ENCODE measurements at places on chromosomes 3 and 15.

GRCh38 chr3:152615681-152616080, 219.2 kb upstream of the P2RY1 start:
- DNase-seq, result no peak
- H3K36me3 ChIP-seq, result no peaks in the 10 kb centered on the region
- no peaks in the 10 kb centered on the region for H3K27me3 ChIP-seq

GRCh38 chr3:184491011-184491576, 70.5 kb upstream of the EPHB3 start:
- peaks cover 7% of the 10 kb centered on the region for H3K4me1 ChIP-seq
- H3K27me3 ChIP-seq, result peaks cover 54% of the 10 kb centered on the region
- H3K36me3 ChIP-seq, result peaks cover 3% of the 10 kb centered on the region
- H3K27ac ChIP-seq, result no peak overlapping the region
- DNase-seq, result no peak

DNA sequence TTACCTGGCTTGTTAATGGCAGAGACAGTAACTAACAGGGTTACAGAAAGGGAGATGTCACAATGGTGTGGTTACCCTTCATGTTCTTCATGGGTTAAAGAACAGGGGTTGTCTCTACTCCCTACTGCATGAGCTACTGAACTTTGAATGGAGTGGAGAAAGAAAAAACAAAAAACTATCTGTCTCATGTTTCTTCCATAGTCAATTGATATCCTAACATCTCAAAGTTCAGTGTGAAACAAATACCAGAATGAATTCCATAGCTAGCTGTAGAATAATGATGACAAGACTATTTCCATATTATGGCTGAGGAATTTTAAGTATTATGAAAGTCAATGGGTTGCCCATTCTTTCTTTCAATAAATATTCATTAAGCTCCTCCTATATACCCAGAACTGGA, 161.3 kb upstream of the LPP start:
- H3K4me3 ChIP-seq, result no peak overlapping the region
- DNase-seq, result no peak
- peaks cover 3% of the 10 kb centered on the region for H3K36me3 ChIP-seq
- no peaks in the 10 kb centered on the region for H3K27me3 ChIP-seq

DNA sequence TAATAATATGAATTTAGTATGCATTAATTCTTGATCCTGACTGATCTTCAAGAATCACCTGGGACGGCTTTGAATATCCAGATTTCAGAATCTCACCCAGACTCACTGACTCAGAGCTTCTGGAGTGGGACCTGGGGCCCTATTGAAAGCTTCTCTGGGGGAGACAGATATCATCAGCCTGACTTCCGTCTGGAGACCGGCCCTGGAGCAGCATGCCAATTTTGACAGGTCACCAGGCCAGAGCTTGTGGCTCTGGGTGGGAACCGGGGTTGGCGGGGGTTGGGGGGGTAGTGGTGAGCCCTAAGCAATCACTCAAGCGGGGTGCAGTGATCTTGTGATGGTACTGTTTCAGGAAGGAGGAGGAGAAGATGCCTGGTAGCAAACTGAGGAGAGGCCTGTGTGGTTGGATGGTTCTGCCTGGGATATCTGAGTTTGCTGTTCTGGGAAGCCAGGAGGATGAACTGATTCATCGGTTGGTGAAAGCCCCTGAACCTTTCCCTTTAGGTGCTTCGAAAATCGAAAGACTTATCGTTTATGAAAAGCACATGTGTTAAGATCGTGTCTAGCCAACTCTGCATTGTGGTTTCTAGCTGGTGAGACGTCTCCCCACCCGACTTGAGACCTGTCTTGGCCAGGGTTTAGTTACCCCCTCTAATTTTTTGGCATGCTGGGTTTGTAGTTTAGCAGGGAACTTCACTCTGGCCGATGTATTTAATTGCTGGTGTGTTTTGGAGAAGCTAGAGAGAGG, 263.9 kb upstream of the C2CD4B start:
- H3K27ac ChIP-seq, result no peak overlapping the region
- H3K4me3 ChIP-seq, result no peak overlapping the region
- no peak for DNase-seq
- no peaks in the 10 kb centered on the region for H3K4me1 ChIP-seq

GRCh38 chr15:90883976-90884718, at the start of gene FES:
TSS of gene FES (plus strand) at chr15:90884504. CDS start at chr15:90885046, 542 bp downstream.
- H3K4me1 ChIP-seq, result peaks cover 17% of the 10 kb centered on the region
- no peak within 1 kb of the TSS for H3K27ac ChIP-seq
- DNase-seq, result no peak

DNA sequence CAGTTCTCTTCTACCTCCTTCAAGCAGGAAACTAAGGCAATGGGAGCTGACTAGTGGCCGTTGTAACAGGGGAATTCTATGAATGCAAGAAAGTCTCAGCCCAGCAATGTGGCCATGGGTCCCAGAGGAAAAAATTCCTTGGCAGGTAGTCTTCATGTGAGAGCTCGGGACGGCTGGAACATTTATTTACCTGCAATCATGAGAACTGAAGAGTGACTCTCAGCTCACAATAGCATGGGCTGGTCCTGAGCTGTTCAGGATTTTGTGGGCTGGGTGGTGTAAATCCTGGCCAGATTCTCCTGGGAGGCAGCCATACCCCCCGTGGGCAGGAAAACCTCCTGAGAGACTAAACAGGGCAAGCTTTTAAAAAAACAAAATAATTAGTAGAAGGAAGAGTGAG, 330.3 kb upstream of the CTNNB1 start:
- no peaks in the 10 kb centered on the region for H3K36me3 ChIP-seq
- no peak overlapping the region for H3K4me3 ChIP-seq
- no peak overlapping the region for H3K27ac ChIP-seq

GRCh38 chr3:52036829-52037228, 19.5 kb downstream of the DUSP7 start:
- H3K27ac ChIP-seq, result peak overlapping the region; percentile 57
- H3K4me1 ChIP-seq, result peaks cover 7% of the 10 kb centered on the region
- no peaks in the 10 kb centered on the region for H3K27me3 ChIP-seq
- H3K4me3 ChIP-seq, result no peak overlapping the region
- no peak for DNase-seq

DNA sequence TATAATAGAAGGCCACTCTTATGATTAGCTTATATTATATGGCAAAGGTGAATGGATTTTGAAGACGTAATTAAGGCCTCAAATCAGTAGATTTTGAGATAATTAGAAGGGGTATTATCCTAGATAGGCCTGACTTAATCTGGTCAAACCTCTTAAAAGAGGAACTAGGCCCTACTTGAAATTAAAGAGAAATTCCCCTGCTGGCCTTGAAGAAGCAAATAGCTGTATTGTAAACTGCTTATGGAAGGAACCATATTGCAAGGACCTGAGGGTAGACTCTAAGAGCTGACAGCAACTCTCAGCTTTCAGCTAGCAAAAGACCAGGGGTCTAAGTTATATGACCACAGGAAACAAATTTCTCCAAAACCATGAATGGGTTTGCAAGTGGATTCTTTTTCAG, 219.0 kb upstream of the ONECUT1 start:
- DNase-seq, result no peak
- peaks cover 6% of the 10 kb centered on the region for H3K27me3 ChIP-seq
- no peaks in the 10 kb centered on the region for H3K36me3 ChIP-seq
- H3K4me1 ChIP-seq, result no peaks in the 10 kb centered on the region
- H3K27ac ChIP-seq, result no peak overlapping the region
- no peak overlapping the region for H3K4me3 ChIP-seq

DNA sequence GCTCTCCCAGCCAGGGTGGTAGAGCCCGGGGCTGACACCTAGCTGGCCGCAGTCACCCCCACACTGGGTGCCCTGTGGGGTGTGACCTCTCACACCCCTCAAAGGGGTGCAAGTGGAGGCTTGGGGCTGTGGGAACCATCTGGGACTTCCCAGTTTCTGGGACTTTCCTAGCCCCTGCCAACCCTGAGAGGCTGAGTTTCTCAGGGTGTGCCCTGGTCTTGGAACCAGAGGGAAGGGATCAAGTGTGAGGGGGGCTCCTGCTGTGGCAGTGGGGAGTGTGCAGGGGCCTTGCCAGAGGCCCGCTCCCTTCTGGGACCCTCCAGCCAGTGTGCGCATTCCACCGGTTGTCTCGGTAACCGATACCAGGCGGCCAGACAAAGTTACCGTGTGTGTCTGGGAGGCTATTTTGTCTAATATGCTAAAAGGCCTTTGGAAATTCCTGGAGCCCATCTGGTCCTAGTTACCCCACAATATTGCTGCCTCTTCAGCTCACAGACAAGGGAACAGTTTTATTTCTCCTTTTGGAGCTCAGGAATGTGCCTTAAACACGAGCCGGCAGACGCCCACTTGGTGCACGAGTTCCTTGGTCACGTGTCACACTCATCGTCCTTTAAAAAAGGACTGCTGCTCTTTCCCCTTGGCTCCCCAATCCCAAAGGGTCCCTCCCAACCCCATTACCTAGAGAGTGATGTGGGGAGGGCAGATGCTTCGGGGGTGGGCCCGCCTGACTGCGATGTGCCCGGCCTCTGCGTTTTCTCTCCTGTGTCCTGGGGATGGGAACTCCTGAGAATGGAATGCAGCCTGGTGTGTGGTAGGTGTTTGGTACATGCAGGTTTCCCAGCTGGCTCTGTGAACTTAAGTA, 33.2 kb downstream of the HDAC11 start:
- no peak overlapping the region for H3K4me3 ChIP-seq
- no peak overlapping the region for H3K27ac ChIP-seq
- DNase-seq, result no peak
- H3K4me1 ChIP-seq, result peaks cover 2% of the 10 kb centered on the region
- H3K36me3 ChIP-seq, result no peaks in the 10 kb centered on the region

GRCh38 chr15:52246686-52247431, 48.7 kb downstream of the MYO5C start:
- no peaks in the 10 kb centered on the region for H3K4me1 ChIP-seq
- peaks cover 9% of the 10 kb centered on the region for H3K27me3 ChIP-seq
- no peaks in the 10 kb centered on the region for H3K36me3 ChIP-seq
- no peak for DNase-seq
- no peak overlapping the region for H3K4me3 ChIP-seq

DNA sequence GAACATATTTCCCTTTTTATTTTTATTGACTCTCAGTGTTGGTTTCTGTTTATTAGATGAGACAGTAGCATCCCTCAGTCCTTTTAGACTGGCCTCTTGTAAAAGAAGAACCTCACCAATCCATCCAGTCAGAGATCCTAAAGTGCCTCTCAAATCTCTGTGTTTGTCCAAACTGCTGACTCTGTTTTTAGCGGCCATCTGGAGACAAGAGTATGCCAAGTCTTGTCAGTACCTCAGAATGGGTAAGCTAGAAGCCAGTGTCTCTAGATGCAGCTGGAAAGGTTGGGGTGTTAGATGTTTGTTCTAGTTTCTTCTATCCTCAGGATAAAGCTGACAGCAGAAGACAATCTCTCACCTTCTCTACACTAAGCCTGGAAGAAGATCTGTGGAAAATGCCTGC, 537.7 kb upstream of the ZNF385D start:
- no peaks in the 10 kb centered on the region for H3K36me3 ChIP-seq
- H3K27me3 ChIP-seq, result no peaks in the 10 kb centered on the region
- H3K4me1 ChIP-seq, result no peaks in the 10 kb centered on the region
- no peak overlapping the region for H3K4me3 ChIP-seq
- no peak overlapping the region for H3K27ac ChIP-seq

DNA sequence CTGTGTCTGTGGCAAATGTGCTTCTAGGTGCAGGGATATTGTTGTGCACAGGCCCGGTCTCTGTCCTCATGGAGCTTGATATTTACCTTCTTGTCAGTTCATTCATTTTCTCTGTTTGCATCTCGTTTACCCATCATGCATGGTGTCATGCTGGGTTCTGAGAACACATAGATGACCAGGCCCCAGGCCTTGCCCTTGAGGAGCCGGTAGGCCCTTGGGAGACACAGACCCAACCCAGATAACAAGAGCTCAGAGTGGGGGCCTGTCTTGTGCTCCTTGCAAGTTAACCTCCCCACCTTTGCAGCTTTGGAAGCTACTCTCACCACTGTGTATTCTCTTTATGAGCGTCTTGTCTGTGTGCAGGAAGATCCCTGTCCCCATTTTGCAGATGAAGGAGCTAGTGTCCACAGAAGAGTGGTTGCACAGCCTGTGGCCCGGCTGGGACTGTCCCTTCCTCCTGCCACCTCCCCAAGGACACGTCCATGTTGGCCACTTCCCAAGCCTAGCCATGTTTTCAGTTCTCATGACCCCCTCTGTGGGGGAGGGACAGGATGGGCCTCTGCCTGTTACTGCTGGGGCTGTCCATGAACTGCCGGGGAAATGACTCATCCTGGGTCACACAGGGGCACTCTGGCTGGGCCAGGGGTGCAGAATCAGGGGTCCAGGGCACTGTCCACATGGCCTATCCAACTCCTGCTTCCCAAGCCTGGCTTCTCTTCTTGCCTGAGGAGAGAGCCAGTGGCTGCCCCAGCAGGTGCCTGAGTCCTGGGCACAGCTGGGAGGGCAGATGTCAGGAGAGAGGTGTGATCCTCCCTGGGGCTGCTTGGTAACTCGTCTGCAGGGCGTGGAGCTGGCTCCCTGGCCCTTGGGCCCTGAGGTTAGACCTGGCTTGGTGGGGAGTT, 3.4 kb downstream of the SNX33 start:
- no peaks in the 10 kb centered on the region for H3K27me3 ChIP-seq
- peak overlapping the region; percentile 79 for H3K27ac ChIP-seq
- H3K4me3 ChIP-seq, result peak overlapping the region; percentile 9
- peaks cover 26% of the 10 kb centered on the region for H3K4me1 ChIP-seq
- no peak for DNase-seq

GRCh38 chr3:154779571-154779970, 300.5 kb upstream of the MME start:
- no peaks in the 10 kb centered on the region for H3K27me3 ChIP-seq
- H3K4me3 ChIP-seq, result no peak overlapping the region
- no peaks in the 10 kb centered on the region for H3K4me1 ChIP-seq
- no peak for DNase-seq
- H3K27ac ChIP-seq, result no peak overlapping the region
- no peaks in the 10 kb centered on the region for H3K36me3 ChIP-seq

GRCh38 chr15:62941699-62942098, 100.8 kb upstream of the TPM1 start:
- H3K27me3 ChIP-seq, result peaks cover 67% of the 10 kb centered on the region
- H3K27ac ChIP-seq, result no peak overlapping the region
- H3K36me3 ChIP-seq, result no peaks in the 10 kb centered on the region
- no peaks in the 10 kb centered on the region for H3K4me1 ChIP-seq
- no peak overlapping the region for H3K4me3 ChIP-seq

DNA sequence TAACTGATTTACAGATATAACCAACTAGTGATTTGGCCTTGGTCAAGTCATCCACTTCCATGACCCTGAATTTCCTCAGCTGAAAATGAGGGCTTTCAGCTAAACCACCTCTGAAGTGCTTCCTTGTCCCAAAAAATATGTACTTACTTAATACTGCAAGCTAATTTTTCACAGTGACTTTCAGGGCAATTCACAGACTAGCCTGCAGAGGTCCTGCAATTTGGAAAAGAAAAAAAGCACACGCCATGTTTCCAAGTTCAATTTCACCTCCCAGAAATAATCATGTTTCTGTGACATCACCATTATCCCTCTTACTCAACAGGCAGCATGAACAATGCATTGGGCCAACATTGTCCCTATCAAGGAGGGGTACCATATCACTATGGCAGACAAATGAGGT, 218.2 kb downstream of the SHOX2 start:
- no peaks in the 10 kb centered on the region for H3K27me3 ChIP-seq
- no peaks in the 10 kb centered on the region for H3K36me3 ChIP-seq
- no peak for DNase-seq
- H3K27ac ChIP-seq, result no peak overlapping the region
- H3K4me1 ChIP-seq, result no peaks in the 10 kb centered on the region

- DNase-seq, result no peak
- no peaks in the 10 kb centered on the region for H3K4me1 ChIP-seq
- no peak overlapping the region for H3K4me3 ChIP-seq
- no peaks in the 10 kb centered on the region for H3K27me3 ChIP-seq
Measured at GRCh38 chr3:15673536-15673935, 72.0 kb downstream of the BTD start.
